ENCODE measurements at places on chromosomes 6 and 20. TPM values are rescaled to one million over a fixed set of nuclear protein-coding genes. Genes with fewer than 3 reads are reported as not detected.

DNA sequence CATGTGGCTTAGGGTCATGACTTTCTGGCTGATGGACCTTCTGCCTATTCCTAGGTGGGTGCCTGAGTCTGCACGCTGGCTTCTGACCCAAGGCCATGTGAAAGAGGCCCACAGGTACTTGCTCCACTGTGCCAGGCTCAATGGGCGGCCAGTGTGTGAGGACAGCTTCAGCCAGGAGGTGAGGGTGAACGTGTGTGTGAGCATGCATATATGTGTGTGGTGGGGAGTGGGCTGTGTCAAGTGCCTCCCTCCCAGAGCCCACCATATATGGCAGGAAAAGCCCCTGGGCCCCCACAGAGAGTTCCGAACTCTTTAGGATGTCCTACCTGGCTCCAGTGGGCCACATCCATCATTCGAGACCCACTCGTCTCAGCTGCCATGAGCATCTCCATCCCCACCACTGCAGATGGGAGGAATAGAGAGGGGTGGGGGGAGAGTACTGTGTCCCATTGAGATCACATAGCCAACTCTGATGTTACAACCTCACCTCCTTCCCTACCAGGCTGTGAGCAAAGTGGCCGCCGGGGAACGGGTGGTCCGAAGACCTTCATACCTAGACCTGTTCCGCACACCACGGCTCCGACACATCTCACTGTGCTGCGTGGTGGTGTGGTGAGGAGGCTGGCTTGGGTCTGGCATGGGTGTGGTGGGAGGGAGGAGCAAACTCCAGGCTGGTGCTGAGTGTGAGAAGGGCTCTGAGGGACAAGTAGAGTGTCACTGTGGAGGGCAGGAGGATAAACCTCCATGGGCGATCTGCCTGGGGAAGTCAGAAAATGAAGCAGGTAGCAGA is 3.2 kb downstream of the SLC22A7 start:
- no peak for DNase-seq

The UNC5CL gene
- total RNA-seq, result 0.64 TPM

DNA sequence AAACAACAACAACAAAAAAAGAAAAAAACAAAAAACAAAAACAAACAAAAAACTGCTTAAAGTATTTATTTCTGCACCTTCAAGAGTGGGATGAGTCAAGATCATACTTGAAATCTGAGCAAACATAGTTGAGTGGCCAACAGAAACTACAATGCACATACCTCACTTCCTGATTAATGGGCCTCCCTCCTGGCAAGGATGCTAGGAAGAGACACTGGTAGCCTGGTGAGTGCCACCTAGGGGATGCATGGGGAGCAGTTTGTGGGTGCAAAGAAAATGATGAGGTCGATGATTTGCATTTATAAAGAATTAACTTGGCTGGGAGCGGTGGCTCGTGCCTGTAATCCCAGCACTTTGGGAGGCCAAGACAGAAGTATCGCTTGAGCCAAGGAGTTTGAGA is 808.1 kb downstream of the MAFB start:
- no peak for DNase-seq

DNA sequence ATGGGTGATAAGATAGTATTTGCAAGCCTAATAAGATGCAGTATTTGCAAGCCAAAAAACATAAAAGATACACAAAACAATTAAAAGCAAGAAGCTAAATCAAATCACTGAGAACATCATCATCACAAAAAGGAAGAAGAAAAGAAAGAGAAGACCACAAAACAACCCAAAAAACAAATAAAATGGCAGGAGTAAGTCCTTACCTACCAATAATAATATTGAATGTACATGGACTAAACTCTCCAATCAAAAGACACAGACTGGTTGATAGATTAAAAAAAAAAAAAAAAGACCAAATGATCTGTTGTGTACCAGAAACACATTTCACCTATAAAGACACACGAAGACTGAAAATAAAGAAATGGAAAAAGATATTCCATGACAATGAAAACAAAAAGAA is 37.7 kb downstream of the ECHDC1 start:
- no peak for DNase-seq

DNA sequence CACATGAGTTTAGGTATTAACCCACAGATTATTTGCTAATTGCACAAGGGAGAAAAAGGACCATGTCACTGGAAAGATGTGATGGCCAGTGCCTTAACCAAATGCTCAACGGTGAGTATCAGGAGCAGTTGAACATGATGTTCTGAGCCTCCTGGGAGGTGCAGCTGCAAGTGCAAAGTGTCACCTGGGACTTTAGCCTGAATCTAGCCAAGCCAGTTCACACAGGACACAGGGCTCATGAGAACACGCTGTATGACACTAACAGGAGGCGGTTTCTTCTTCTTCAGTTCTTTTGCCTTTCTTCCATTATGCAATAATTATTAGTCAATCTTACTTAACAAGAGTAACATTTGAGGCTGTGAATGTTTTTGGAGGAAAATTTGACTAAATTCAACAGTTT is 225.3 kb downstream of the THBS2 start:
- DNase-seq, result no peak

The CTAGE9 gene
- not detected for total RNA-seq

GRCh38 chr20:53253668-53254067 is 281.5 kb downstream of the TSHZ2 start:
- DNase-seq, result no peak

DNA sequence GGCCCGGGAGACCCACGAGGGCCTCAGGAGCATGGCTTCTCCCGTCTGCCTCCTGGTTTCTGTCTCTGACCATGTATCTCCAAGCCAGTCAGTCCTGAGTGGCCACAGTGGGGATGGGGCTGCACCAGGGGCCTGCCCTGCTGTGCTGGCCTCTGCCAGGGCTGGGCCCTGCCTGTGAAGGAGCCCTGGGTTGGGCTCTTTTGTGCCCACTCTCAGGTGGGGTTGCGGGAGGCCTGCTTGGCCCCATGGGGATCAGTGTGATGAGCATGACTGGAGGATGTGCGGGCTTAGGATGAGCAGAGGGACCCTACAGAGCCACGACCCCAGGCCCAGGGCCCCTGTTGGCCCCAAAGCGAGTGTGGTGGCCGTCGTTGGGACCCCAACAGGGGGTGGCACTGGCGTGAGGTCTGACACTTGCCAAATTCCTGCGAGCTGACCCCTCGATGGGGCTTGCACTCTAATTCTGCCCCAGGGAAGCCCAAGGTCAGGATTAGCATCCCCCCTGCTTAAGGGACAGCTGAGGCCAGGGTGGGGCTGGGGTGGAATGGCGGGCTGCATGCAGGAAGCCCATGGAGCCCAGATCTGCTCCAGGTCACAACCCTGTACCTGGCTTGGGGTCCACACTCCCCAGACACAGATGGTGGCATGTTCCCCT is 90.0 kb upstream of the BHLHE23 start:
- DNase-seq, result no peak

GRCh38 chr6:150800674-150801314 is 64.7 kb upstream of the MTHFD1L start:
- no peak for DNase-seq

DNA sequence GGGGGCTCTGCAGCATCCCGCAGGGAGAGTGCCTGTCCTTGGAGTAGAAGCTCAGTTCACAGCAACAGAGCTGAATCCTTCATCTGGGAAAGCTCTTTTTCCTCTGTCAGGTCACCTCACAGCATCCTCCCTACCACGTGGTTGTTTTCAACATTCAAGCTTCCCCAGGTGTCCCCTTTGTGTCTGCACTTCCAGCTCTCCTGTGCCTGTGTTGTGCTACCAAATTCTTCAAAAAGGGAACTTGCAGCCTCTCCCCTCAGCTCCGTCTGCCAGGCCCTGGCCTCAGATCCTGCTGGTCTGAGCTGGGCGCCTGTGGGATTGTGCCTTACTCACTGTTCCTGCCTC is 108.4 kb downstream of the FOXF2 start:
- DNase-seq, result peak; percentile 88

The DCBLD1 gene
- total RNA-seq, result 8.3 TPM

GRCh38 chr20:57079031-57080005 is 187.1 kb downstream of the BMP7 start:
- no peak for DNase-seq

DNA sequence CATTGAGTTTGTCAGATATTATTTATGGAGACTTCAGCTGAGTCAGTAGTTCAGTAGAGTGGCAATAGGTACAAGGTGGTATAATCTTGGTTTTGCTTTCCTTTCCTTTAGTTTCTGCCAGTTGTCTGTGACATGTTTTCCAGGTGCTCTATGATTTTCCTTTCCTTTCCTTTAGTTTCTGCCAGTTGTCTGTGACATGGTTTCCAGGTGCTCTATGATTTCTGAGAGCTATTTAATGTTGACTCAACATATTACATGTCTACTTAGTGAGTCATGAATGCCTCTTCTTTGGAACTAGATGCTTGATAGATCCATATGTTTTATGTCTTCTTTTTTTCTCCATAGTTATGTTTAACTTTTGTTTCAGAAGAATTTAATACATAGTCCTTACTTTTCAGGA is 186.4 kb upstream of the DEFB112 start:
- no peak for DNase-seq

The LRRC73 gene
- total RNA-seq, result 1.8 TPM

GRCh38 chr6:133969921-133970295 is 16.9 kb downstream of the TBPL1 start:
- no peak for DNase-seq

DNA sequence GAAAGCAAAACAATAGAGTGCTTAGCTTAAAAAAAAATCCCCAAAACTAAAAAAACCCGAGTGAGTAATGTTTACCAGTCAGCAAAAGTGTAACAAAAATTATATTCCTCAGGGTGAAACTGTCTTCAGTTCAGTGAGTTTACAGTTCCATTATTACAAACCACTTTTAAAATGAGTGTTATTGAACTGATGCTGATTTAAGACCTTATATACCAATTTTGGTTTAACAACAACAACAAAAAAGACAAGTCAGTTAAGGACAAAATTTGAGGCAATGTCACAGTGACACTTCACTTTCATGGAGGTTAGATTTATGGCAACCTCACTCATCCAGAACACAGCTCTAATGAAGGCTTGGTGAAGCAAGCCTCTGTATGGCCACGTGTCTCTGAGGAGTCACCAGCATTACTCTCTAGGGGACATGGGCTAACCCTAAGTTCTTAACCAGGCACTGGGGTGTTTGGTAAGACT is 630.8 kb downstream of the PHF3 start:
- no peak for DNase-seq

GRCh38 chr6:21171801-21172200 is 421.8 kb upstream of the SOX4 start:
- no peak for DNase-seq

GRCh38 chr6:138622967-138623366 is 123.7 kb upstream of the NHSL1 start:
- DNase-seq, result no peak

GRCh38 chr6:135251498-135252441 is 70.7 kb downstream of the MYB start:
- no peak for DNase-seq

The UBE2V1 gene
- 69.1 TPM for total RNA-seq

DNA sequence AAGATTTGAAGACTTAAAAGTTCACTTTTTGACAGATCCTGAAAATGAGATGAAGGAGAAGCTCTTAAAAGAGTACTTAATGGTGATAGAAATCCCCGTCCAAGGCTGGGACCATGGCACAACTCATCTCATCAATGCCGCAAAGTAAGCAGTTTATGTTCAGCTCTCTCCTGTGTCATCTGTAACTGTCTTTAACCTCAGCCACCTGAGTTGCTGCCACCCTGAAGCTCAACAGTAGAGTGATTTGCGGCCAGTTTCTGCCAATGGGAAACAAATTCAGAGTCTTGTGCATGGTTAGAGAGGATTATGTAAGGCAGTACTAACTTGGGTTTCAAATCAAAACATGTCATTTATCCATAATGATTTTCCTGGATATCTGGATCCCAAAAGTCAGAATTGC is 10.1 kb downstream of the TNFAIP3 start:
- no peak for DNase-seq

- no peak for DNase-seq
Observed at GRCh38 chr6:44228031-44228430, 4.6 kb downstream of the SLC29A1 start.

GRCh38 chr20:50308513-50309279 is 118.1 kb downstream of the CEBPB start:
- DNase-seq, result peak; percentile 17

DNA sequence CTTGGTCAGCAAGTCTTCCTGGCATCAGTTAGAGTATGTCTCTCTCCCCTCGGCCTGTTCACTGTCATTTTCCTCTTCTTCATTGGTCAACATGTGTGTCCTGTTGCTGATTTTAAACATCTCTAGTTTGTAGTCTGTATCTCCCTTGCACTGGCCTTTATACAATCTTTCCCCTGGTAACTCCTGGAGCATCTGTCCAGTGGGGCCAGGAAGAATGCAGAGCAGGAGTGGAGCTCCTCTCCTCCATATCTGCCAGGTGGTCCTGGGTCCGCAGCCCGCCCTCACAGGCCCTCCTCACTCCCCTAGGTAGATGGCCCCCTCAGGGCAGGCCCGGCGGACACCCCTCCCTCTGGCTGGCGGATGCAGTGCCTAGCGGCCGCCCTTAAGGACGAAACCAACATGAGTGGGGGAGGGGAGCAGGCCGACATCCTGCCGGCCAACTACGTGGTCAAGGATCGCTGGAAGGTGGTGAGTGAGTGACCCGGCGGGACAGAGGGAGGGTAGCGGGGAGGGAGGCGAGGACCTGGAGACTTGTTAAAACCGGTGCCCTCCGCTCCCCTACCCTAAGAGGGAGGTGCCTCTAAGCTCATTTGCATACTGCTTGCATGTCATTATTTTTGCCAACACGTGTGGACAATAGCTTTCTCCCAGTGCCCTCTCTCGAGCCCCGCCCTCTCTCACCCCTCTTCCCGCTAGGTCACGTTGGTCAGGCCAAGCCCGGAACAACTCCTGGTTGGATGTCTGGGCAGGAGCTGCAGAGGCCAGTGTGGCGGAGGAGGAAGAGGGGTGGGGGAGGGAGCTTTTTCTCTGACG is 3.2 kb downstream of the TTBK1 start:
- peak; percentile 78 for DNase-seq

The OPRM1 gene
- total RNA-seq, result 15.9 TPM

- DNase-seq, result no peak
Observed at GRCh38 chr6:11432713-11433450, 104.7 kb upstream of the TMEM170B start.

- no peak for DNase-seq
Observed at GRCh38 chr6:77633993-77634715, 18.7 kb upstream of the MEI4 start.

GRCh38 chr6:107698146-107698545 is 126.0 kb downstream of the SCML4 start:
- DNase-seq, result no peak

DNA sequence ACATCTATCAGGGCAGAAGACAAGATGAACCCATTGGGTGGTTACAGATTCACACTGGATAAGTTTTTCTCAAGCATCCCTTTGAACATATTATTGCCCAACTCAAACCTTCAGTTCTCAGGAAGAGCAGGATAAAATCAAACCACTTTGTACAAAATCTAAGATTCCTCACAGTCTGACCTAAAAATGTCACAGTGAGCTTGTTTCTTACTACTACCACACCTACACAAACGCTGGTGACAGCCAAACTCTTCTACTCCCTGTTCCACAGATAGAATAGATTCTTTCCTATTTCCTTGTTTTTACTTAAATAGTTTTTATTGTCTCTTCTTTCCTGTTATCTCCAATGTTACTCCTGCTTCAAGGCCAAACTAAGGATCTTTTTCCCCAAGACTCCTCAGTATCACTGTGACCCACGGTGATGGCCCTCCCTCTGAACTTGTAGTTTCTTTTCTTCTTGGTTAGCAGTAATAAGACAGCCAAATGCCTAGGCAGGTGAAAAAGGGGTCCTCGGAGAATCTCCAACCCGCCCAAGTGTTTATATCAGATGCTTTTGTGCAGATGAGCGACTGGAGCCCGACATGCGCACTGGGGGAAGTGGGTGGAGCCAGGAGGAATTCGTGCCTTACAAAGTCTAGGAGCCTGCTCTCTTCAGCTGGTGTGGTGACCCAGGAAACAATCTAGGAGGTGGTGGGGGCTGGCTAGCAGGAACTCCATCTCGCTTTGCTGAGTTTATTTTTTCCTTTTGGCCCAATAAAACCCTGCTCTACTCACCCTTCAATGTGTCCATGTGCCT is 53.4 kb downstream of the SEL1L2 start:
- DNase-seq, result no peak

The TRIM31 gene
- not detected for total RNA-seq

Data from cerebellum (tissue), 4 donors.